ENCODE measurements at places on chromosomes 3 and 15.

- no peak for DNase-seq
These were observed 755.2 kb downstream of the NR2F2 start for GRCh38 chr15:97085731-97086130.

DNA sequence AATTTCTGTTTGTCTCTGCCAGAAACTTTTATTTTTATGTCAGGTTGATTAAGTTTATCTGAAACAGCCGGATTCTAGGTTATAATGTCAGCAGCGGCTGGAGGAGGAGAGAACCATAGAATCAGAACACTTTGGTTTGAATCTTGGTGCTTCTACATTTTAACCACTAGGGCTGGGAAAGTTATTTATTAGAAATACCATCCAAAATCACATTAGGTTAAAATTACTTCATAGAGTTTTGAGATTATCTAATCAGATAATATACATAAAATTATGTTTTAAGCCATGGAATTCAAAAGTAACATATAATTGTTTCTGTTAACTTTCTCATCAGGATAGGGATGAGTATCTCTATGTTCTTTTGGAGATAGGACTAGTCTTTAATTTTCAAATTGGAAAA lies 502.9 kb downstream of the ROBO1 start:
- DNase-seq = no peak

DNA sequence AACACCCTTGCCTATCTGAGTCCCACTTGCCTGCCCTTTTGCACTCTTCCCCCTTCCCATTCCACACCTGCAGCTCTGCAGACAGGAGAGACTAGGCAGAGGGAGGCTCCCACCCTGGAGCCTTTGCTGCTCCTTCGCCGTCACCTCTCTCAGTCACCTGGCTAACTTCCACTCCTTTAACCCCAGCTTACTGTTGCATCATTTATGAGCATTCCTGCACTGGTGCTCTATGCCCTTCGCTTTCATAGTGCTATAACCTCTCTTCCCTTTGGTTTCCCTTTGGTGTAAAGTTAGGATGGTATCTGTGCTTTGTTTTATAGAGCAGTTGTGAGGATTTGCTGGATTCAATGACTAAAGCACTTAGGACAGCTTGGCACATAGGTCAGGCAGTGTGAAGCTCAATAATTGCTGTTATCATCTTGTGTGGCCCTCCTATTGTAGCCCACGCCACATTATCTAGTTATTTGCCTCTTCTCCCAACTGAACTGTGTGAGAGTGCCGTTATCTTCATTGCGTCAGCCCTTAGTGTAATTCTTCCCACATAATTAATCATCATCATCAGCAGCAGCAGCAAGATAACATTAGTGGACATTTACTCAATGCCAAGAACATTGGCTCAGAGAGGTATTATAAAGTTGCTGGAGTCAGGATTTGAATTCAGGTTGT lies 253.9 kb downstream of the CACNA2D3 start:
- DNase-seq = no peak

DNA sequence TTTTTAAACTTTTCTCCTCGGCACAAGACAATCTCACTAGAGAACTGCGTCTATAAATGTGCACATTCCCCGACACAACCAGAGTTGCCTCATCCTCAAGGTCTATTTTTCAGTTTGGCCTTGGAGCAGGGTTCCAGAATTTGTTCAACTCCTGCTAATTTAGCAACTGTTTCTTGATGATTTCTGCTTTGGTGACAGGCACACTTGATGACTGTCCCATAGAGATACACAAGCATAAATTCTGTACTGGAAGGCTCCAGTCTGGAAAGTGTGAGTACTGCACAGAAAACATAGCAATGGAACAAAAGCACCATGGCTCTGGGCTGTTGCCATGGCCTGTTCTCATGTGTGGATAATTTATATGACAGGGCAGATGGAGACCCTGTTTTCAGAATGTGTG lies 379.6 kb upstream of the PDZRN3 start:
- no peak for DNase-seq
